ENCODE measurements at places on chromosomes 5 and 9.

DNA sequence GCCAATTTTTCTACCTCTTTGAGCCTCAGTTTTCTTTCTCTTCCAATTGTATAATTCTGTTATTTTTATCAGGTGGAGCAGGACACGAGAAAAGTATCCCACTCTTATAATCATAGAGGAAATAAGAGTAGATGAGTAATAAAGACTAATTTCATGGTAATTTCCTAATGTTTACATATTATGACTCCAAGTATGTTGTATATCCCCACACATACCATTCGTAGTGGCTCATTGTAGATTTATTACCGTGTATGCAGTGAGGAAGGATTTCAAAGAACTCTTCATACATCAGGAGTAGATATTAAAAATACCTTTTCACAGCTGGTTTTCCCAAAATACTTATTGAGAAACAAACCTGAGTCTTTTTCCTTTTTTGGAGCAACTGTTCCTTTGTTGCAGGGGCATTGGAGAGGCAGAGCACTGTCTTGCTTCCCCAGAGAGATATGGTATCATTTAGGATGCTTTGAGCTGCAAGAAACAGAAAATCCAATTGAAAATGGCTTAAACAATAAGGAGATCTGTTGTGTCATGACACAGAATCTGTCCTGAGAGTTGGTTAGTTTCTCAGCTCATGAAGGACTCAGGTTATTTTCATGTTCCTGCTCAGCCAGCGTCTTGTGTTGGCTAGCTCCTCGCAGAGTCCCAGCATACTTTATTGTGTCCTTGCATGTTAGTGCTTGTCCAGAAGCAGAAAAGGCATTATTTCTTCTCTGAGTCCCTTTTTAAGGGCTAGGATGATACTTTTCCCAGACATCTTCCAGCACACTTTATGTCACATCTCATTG lies 291.2 kb downstream of the ARHGAP26 start:
- peak; percentile 67 for DNase-seq

DNA sequence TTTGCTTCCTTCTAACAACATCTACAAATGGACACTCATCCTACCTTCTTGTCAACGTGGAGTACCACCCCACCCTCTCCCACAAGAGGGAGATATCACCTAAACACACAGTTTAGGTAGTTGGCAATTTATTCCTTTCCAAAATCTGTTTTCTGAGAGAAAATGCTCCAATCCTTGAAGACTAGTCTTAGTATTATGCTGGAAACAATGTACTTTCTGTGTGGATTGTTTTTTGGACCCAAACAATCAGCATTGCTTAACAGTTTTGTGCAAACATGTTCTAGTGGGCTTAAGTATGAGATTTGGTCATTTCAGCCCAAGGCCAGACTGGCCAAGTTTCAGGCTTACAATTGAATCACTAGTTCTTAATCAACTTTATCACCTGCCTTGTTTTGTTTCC lies 359.1 kb downstream of the ARHGEF28 start:
- no peak for DNase-seq

- no peak for DNase-seq
Measured at GRCh38 chr5:11126844-11127243, 365.8 kb upstream of the DAP start.

- no peak for DNase-seq
Measured at GRCh38 chr5:138663009-138663408, 87.8 kb upstream of the HSPA9 start.

GRCh38 chr9:83199240-83199639 lies 136.3 kb upstream of the RASEF start:
- DNase-seq: peak; percentile 9

DNA sequence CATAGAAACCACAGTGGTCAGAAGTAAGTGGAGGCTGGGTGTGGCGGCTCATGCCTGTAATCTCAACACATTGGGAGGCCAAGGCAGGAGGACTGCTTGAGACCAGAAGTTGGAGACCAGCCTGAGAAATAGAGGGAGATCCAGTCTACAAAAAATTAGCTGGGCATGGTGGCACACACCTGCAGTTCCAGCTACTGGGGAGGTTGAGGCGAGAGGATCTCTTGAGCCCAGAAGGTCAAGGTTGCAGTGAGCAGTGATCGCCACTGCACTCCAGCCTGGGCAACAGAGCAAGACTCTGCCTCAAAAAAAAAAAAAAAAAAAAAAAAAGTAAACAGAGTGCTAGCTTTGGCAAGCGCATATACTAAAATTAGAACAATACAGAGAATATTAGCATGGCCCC lies 24.6 kb downstream of the AK8 start:
- no peak for DNase-seq

- no peak for DNase-seq
Measured at GRCh38 chr5:38189081-38189504, 69.3 kb upstream of the EGFLAM start.

DNA sequence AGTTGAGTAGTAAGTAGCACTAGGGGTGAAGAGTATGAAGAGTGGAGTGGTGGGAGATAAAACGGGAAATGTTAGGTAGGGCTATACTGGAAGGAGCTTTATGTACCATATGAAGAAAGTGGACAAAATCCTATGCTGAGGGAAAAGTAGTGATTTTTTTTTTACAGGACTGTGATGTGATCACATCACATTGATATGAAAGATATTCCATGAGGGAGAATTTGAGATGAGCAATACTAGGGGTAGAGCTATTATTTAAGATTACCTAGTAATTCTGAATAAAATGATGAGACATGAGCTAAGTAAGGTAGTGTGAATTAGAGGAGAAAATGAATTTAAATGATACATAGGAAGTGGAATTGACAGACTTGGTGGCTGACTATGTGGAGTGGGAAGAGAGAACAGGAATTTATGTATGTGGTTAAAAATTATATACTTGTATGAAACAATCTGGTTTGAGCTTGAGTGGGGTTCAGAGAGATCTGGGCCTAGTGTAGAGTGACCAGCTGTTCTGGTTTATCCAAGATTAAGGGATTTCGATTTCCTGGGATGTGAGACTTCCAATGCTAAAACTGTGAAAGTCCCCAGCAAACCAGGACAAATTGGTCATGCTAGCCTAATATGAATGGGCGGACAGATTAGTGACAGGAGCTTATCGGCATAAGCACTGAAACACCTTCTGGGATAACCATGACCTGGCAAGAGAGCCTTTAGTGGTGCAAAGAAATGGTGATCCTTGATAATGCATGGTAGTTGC lies 29.3 kb upstream of the STOM start:
- no peak for DNase-seq

GRCh38 chr9:6229619-6230018 lies 14.0 kb downstream of the IL33 start:
- DNase-seq: no peak

- DNase-seq: no peak
Measured at GRCh38 chr9:31623511-31623910, 760.9 kb upstream of the ACO1 start.

DNA sequence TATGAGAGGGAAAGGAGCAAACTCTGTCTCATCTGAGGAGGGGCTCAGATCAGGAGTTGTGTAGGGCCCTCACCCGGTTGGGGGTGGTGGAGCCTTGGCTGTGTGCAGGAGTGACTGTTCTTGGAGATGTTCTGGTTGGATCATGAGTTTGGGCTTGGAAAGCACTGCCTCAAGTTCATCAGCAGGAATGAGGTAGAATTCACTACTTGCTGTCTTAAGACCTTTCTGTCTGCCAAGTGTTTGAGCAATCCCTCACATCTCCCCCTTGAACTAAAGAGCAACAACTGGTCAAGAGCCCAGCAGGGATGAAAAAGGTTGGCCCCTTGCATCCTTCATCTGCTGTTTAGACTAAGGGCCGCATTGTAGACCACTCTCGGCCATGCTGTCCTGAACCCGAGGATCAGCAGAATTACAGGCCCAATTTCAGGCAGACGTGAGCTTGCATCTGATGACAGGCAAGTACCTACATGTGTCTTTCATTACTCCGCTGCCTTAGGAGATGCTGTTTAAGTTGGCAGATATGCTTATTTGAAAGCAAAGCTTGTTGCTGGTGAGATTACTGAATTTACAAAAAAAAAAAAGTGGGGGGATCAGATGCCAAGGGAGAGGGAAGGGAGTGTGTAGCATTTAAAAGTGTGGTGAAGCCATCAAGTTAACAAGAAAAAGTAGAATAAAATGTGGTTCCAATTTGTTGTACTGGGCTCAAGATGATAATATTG lies 36.4 kb downstream of the PIK3R1 start:
- no peak for DNase-seq

DNA sequence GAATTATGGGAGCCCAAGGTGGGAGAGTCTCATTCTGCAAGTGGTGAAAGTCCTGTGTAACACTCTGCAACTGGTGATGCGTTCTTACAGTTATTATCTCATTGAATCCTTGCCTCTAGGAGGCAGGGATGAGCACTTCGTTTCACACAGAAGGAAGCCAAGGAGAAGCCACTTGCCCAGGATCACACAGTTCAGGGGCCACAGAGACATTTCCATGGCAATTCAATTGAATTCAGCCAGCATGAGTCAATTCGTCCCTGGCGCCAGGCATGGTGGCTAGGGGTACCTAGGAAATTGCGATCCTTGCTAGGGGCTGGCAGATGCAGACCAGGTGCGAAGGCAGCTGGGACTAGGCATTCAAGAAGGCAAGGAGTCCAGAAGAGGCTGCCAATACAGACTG lies 26.2 kb downstream of the LHX2 start:
- DNase-seq: no peak

DNA sequence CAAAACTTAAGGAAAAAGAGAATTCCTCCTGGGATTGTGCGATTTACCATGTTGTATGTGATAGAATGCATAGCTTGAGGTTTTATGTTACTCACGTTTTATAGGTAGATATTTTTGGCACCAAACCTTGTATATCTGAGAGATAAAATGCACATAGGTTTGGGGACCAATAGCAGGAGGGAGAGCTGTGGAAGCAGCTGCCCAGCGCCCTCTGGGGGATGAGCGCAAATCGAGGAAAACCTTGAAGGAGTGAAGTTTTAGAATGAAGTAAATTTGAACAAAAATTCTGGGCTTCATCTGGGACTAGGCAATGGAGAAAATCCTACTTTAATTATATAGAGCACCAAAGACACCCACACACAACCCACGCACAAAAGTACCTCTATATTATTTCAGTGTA lies 197.0 kb downstream of the ADCY2 start:
- no peak for DNase-seq

GRCh38 chr5:159393854-159394274 lies 63.6 kb upstream of the IL12B start:
- no peak for DNase-seq

DNA sequence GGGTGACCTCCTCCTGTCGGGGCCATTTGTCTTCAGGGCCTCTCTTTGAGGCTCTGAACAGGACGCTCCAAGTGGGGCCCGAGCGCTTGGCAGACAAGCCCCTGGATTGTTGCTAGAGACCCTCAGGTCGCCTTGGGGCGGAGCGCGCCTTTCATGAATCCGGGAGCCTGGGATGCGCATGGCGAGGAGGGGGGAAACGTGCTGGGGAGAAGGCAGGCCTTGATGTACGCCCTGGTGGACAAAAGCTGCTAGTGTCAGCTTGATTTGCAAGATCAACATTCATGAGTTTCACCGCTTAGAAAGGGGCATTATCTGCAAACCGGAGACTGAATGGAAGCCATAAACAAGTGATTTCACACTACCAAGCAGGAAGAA lies 226.3 kb downstream of the SMARCA2 start:
- peak; percentile 38 for DNase-seq

DNA sequence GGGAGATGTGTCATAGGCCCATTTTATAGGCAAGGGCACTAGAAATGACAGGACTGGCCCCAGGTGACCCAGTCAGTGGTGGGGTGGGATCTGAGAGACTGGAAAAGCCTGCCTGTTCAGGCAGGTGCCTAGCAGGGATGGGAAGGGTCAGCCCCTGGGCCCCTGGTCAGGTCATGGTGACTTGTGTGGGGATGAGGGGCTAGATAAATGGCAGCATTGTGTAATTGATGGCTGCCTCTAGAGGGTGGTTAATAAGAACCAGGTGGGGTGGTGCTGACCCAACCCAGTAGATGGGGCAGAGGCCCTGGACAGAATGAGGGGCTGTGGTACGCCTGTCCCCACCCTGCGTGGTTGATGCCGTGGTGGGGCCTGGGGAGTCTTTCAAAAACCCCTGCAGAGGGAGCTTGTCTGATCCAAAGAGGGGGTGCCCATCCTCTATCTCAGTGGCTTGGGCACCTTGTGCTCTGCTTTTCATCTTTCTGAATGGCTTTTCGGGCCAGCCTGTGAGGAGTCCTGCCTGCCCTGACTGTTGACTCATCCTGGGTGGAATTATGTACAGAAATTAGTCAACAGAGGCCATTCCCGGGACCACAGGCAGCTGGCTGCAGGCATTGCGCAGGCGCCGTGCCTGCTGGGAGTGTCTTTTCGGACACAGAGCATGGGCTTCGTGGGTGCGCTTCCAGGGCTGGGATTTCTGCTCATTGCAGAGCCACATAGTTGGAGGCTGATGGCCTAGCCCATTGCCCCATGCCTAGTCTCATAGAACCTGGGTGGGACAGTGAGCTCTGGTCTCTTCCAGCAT lies 93.6 kb upstream of the PITX1 start:
- DNase-seq: peak; percentile 55

DNA sequence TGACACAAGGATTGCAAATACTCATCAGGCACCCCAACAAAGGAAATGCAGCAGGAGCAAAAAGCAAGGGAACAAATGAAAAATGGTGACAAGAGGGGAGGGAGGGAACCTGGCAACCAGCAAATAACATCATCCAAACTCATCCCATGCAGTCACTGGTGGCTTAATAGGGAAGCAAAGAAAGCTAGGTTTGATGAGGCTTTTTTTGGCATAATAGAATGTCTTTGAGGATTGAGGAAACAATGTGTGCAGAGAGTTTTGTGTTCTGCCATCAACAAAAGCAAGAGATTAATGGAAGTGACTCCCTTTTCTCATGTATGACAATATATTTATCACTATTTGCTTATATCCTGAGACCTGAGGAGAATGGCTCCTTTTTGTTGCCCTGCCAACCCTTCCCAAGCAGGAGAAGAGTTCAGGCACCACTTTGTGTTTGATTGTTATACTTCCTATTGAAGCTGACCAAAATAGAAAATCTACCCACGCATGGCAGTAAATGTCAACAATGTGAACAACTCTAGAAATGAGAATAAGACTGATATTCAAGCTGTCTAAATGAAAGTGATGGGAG lies 375.7 kb downstream of the CAAP1 start:
- no peak for DNase-seq

All from AG04449 (cell line).